Panc1 (cell line): ENCODE measurements at places on chromosomes 16 and 17. TPM values are rescaled to one million over a fixed set of nuclear protein-coding genes. Genes with fewer than 3 reads are reported as not detected.

MYH13 gene
- total RNA-seq, result not detected

CCL4 gene
- total RNA-seq, result 0.51 TPM

KCNH6 gene
- total RNA-seq, result not detected

RAC3 gene
- total RNA-seq, result 39.4 TPM

GRIN2A gene
- total RNA-seq, result 12.3 TPM

DNAH9 gene
- not detected for total RNA-seq

UNK gene
- 32.1 TPM for total RNA-seq

KCNAB3 gene
- total RNA-seq, result 3.5 TPM

CFAP97D1 gene
- not detected for total RNA-seq

GALK1 gene
- 35.8 TPM for total RNA-seq
